Activated naive CD4-positive, alpha-beta T cell treated with anti-CD3 and anti-CD28 coated beads for 36 hours (primary cell): ENCODE measurements at places on chromosomes 13 and 19. TPM values are rescaled to one million over a fixed set of nuclear protein-coding genes. Genes with fewer than 3 reads are reported as not detected.

VSTM1 gene
- not detected for total RNA-seq

GRCh38 chr13:27963491-27963890 is 5.6 kb downstream of the CDX2 start:
- peaks cover 77% of the 10 kb centered on the region for H3K27me3 ChIP-seq
- H3K27ac ChIP-seq, result no peak overlapping the region
- no peak for DNase-seq
- no peak overlapping the region for H3K4me3 ChIP-seq
- no peaks in the 10 kb centered on the region for H3K36me3 ChIP-seq
- H3K4me1 ChIP-seq, result peaks cover 19% of the 10 kb centered on the region

DNA sequence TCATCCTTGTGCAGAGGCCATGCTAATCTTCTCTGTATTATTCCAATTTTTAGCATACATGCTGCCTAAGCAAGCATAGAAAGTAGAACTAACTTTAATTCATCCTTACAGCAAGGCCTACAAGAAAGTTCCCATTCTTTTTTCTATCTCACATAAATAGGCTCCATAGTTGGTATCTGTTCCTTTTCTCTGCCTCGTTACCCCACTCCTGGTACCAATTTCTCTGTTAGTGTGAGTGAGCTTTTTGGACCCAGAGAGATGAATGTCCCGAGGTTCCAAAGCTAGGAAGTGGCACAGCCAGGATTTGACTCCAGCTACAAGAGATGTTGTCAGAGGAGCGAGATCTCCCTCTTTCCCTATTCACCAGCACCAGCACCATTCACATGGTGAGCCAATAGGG is 9.7 kb downstream of the HIF3A start:
- no peaks in the 10 kb centered on the region for H3K27me3 ChIP-seq
- H3K36me3 ChIP-seq, result no peaks in the 10 kb centered on the region
- H3K27ac ChIP-seq, result no peak overlapping the region
- no peaks in the 10 kb centered on the region for H3K4me1 ChIP-seq
- no peak for DNase-seq

KMT5C gene
- 45.9 TPM for total RNA-seq

ZNF772 gene
- 6.0 TPM for total RNA-seq

THSD1 gene
- 0.07 TPM for total RNA-seq

DNA sequence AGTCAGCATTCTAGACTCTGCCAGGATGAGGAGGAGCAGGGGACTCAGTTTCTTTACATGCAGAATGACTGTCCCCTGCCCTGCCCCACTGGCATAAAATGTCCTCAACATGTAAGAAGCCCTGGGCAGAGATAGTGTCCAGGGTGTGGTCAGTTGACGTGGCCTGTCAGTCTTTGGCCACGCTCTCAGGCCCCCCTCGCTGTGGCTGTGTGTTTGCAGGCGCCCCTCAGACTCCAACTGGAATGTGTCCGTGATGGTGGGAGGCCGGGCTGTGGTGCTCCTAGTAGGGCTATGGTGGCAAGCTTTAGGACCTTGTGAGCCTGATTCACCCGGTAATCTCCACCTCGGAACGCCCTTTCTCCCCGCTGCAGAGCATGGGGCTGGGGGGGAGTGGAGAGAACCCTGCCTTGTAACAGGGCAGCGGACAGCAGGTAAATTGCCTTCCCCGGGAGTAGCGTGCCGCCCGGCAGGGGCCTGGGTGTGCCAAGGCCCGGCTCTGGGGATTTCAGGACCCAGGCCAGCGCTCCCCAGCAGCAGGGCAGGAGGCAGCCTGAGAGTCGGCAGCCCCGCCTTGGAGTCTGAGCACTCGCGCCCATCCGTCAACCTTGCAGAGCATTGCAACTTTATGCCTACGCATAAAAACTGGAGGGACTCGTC is 62.3 kb downstream of the CHST8 start:
- peak; percentile 31 for DNase-seq
- H3K27ac ChIP-seq, result no peak overlapping the region
- no peak overlapping the region for H3K4me3 ChIP-seq
- no peaks in the 10 kb centered on the region for H3K4me1 ChIP-seq
- H3K36me3 ChIP-seq, result no peaks in the 10 kb centered on the region
- H3K27me3 ChIP-seq, result peaks cover 23% of the 10 kb centered on the region

F7 gene
- 0.62 TPM for total RNA-seq

DNA sequence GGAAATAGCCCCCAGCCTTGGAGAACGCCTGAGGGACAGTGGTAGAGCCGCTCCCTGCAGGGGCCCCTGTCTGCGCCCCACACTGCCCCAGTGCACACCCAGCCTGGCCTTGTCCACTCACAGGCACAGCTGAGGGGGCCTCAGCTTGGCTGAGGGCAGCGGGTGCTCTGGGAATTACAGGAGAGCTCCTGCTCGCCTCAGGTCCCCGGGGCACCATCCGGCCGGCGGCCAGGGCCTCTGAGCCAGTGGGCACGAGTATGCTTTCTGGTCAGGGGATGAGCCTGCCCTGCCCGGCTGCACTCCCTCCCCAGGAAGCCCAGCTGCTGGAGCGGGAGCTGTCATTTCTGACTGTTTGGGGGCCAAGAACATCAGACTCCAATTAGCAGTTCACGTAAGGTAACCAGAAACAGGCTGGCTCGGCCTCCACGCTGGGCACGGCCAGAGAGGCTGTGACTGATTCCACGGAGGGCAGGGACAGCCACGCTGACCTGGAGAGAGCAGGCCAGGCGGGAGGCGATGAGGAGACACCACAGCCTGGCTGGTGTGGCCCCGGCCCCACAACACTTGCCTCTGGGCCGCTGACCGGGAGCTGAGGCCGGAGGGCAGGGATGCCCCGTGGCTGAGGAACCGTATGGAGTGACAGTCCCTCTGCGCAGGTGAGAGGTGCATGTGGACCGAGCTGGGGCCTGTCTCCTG is 15.4 kb downstream of the CEBPG start:
- H3K27me3 ChIP-seq, result no peaks in the 10 kb centered on the region
- H3K4me3 ChIP-seq, result no peak overlapping the region
- no peak overlapping the region for H3K27ac ChIP-seq
- DNase-seq, result no peak
- H3K4me1 ChIP-seq, result no peaks in the 10 kb centered on the region

- no peaks in the 10 kb centered on the region for H3K36me3 ChIP-seq
- H3K4me3 ChIP-seq, result no peak overlapping the region
- no peak for DNase-seq
- H3K4me1 ChIP-seq, result no peaks in the 10 kb centered on the region
These were observed 236.4 kb upstream of the SPRY2 start for GRCh38 chr13:80577285-80577684.

GGN gene
- 0.26 TPM for total RNA-seq

- DNase-seq, result no peak
- H3K27me3 ChIP-seq, result peaks cover 5% of the 10 kb centered on the region
- no peaks in the 10 kb centered on the region for H3K4me1 ChIP-seq
- H3K4me3 ChIP-seq, result no peak overlapping the region
- H3K36me3 ChIP-seq, result no peaks in the 10 kb centered on the region
These were observed 359.2 kb downstream of the KCTD12 start for GRCh38 chr13:76527041-76527440.

DNA sequence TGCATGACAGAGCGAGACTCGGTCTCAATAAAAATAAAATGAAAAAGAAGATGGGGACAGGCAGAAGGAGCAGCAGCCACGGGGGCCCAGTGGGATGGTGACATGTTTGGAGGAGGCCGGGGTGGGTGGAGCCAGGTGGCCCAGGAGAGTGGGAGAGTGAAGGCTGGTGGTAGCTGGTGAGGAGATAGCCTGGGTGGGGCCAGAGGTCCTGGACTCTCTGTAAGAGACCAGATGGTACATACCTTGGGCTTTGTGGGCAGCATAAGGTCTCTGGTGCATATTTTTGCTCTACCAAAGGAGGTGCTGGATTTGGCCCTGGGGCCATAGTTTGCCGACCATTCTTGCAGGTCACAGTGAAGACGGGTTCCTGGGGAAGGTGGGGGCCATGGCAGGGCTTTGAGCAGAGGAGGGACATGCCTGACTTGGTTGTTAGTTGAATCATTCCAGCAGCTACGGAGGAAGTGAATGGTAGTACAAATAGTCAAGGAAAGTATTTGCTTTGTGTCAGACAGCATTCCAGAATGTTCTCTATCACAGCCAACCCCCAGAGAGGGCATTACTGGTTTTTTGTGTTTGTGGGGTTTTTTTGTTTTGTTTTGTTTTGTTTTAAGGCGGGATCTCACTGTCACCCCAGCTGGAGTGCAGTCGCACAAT is 69.1 kb downstream of the ARHGEF18 start:
- peak overlapping the region; percentile 73 for H3K27ac ChIP-seq
- H3K36me3 ChIP-seq, result peaks cover 6% of the 10 kb centered on the region
- H3K4me3 ChIP-seq, result no peak overlapping the region
- H3K27me3 ChIP-seq, result no peaks in the 10 kb centered on the region

GRCh38 chr13:90968166-90968904 is 379.2 kb upstream of the MIR17HG start:
- H3K27me3 ChIP-seq, result no peaks in the 10 kb centered on the region
- H3K36me3 ChIP-seq, result no peaks in the 10 kb centered on the region
- H3K4me1 ChIP-seq, result no peaks in the 10 kb centered on the region
- no peak overlapping the region for H3K27ac ChIP-seq
- no peak for DNase-seq

GRCh38 chr13:113077566-113077952 is 28.0 kb upstream of the F7 start:
- no peak for DNase-seq
- H3K27me3 ChIP-seq, result no peaks in the 10 kb centered on the region
- H3K36me3 ChIP-seq, result peaks cover 5% of the 10 kb centered on the region
- H3K4me3 ChIP-seq, result no peak overlapping the region
- H3K27ac ChIP-seq, result no peak overlapping the region

AKT2 gene
- total RNA-seq, result 152 TPM

DNA sequence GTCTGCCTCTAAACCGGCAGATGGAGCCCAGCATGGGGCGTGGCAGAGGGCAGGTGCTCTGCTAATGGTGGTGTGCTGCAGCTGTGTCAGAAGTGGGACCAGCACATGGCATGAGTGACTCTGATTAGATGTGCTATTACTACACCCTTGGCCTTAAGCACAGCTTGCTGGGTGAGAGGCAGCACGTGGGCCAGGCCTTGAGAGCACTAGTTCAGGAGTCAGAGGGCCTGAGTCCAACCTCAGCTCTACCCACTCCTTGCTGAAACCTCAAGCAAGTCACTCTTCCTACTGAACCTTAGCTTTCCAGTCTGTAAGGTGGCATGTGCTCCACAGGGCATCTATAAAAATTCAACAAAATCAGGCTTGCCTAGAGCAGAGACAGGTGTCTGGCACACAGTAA is 22.7 kb downstream of the AKT2 start:
- H3K4me3 ChIP-seq, result no peak overlapping the region
- no peak for DNase-seq
- H3K36me3 ChIP-seq, result peaks cover 28% of the 10 kb centered on the region
- H3K27me3 ChIP-seq, result no peaks in the 10 kb centered on the region
- H3K4me1 ChIP-seq, result peaks cover 22% of the 10 kb centered on the region
- no peak overlapping the region for H3K27ac ChIP-seq

DNA sequence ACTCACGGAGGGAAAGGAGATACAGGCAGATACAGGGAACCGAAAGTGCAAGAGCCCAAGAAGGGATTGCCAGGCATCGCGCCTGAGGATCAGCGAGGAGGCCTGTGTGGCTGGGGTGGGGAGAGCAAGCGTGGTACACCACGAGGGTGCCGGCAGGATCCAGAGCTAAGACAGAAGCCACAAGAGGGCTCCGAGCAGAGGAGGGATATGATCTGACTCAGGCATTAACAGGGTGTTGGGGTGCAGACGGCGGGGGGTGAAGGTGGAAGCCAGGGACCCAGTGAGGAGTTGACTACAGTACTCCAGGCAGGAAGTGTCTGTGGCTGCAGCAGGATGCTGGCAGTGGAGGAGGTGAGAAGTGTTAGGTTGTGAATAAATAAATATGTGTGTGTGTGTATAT is 5.4 kb upstream of the PPP1R37 start:
- peak; percentile 67 for DNase-seq
- H3K27ac ChIP-seq, result peak overlapping the region; percentile 81
- peaks cover 25% of the 10 kb centered on the region for H3K36me3 ChIP-seq
- peak overlapping the region; percentile 5 for H3K4me3 ChIP-seq

DNA sequence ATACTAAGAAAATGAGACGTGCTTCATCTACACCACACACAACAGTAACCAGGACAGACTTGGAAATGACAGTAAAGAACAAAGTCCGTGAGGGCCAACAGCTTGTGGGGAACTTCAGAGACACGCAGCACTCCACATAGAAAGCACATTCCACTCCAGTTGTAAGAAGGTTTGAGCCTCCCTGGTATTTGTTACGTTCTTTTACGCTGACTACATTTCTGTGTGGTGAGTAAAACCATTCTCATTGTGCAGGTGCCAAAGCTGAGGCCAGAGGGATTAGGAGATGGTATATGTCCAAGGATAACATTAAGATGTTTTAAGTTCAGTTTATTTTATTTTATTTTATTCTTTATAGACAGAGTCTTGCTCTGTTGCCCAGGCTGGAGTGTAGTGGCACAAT is 1189.9 kb downstream of the UQCRFS1 start:
- H3K4me1 ChIP-seq, result no peaks in the 10 kb centered on the region
- H3K4me3 ChIP-seq, result no peak overlapping the region
- H3K27ac ChIP-seq, result no peak overlapping the region
- H3K36me3 ChIP-seq, result no peaks in the 10 kb centered on the region
- no peaks in the 10 kb centered on the region for H3K27me3 ChIP-seq

ZNF304 gene
- total RNA-seq, result 3.6 TPM

DNA sequence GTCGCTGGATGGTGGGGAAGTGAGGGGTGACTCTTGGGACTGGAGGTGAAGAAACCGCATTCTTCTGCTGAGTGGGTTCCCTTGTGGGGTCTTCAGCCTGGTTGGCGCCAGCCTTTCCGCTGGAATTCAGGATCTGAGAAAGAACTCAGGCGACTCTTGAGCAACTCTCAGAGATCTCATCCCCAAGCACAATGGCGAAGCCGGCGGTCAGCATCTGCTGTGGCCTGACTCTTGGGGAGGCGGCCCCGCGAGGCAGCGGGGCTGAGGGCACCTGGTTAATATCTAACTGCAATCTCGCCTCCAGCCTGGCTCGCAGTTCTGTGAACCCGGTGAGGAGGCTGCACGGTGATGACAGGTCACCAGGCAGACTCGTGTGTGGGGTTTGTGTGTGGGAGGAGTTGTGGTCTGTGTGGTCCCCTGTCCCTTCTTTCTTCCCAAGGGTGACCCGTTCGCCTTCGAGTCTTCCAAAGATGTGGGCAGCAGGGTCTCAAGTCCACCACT is 883 bp downstream of the ZNF441 start:
- DNase-seq, result peak; percentile 43
- H3K4me3 ChIP-seq, result peak overlapping the region; percentile 96
- peaks cover 16% of the 10 kb centered on the region for H3K4me1 ChIP-seq
